Stimulated activated CD4-positive, alpha-beta T cell treated with anti-CD3 and anti-CD28 coated beads, Interleukin-12 subunit alpha, Interleukin-12 subunit beta, amount 100 ng/mL, for 48 hours (primary cell): ENCODE measurements at places on chromosomes 7 and 10.

DNA sequence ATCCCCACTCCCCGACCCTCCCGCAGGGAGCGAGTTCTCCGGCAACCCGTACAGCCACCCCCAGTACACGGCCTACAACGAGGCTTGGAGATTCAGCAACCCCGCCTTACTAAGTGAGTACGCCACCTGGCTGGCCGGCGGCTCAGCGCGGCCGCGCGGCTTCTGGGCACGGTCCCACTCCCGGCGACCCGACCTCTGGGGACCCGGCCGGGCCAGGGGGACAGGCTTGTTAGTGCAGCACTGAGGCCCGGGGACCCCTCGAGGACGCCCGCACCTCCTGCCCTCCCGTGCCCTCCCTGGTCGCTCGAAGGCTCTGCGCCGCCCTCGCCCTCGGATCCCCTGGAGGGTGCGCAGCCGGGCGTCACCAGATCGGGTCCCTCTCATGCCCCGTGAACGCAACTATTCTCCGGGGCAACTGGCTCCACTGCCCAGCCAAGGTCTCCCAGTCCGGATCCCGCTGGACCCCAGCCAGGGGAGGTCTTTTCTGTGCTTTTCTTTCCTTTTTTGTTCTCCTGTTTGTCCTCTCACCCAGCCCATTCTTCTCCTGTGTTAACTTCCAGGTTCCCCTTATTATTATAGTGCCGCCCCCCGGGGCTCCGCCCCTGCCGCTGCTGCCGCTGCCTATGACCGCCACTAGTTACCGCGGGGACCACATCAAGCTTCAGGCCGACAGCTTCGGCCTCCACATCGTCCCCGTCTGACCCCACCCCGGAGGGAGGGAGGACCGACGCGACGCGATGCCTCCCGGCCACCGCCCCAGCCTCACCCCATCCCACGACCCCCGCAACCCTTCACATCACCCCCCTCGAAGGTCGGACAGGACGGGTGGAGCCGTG, 81.8 kb downstream of the PAX2 start:
- DNase-seq = no peak

- DNase-seq = no peak
Measured at GRCh38 chr10:71021402-71021801, 133.0 kb upstream of the PCBD1 start.

DNA sequence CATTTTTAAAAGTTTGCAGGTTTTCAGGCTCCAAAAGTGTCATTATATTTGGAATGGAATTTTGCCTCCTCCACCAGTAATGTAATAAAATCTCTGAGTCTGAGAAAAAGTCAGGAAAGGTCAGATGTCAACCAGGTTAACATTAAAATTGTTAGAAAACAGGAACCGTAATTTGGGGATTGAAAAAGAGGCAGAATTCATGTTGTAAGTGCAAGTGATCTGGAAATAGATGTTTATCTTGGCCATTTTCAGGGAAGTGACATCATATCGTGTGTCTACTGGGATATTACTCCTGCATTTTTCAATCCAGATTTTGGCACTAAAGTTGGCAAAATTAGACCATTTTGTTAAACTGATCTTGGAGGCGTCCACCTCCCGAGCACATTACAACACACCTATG, 428.5 kb upstream of the MGMT start:
- DNase-seq = no peak

GRCh38 chr10:359093-359492, 223.8 kb downstream of the ZMYND11 start:
- no peak for DNase-seq

- no peak for DNase-seq
Measured at GRCh38 chr7:24718431-24718831, 38.8 kb downstream of the GSDME start.

DNA sequence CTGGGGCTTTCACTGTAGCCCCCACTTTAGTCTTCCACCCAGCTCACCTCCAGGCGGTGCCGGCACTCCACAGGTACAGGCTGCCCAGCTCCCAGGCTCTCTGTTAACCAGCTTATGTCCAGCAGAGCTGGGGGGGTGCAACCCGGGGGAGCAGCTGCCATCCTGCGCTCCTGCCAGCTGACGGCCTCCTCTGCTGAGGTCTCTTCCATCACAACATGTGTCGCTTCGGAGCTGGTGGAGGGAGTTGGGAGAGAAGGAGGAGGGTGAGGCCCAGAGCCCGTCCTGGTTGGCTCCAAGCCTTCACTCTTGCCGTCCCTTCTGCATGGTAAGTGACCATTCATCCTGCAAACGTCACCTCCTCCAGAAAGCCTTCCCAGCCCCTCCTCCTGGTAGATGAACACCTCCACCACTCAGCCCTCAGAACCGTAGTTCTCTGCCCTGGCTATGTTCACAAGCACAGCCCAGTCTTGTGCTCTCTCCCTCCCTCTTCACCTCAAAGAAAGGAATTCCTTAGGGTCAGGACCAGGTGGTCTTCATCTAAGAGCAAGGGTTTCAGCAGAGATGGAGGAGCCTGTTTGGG, 1.6 kb downstream of the POLM start:
- DNase-seq = no peak

- DNase-seq = no peak
Measured at GRCh38 chr10:30528429-30528786, 94.4 kb downstream of the MAP3K8 start.

DNA sequence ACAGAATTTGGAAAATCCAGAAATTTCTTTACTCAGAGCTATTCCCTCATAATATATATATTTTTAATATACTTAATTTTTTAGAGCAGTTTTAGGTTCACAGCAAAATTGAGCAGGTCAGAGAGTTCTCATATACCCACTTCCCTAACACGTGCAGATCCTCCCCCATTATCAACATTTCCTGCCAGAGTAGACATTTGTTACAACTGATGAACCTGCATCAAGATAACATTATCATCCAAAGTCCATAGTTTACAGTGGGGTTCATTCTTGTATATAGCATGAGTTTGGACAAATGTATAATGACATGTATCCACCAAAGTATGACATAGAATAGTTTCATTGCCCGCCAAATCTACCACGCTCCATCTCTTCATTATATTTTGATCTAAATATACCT, 170.0 kb downstream of the PTEN start:
- DNase-seq = no peak

DNA sequence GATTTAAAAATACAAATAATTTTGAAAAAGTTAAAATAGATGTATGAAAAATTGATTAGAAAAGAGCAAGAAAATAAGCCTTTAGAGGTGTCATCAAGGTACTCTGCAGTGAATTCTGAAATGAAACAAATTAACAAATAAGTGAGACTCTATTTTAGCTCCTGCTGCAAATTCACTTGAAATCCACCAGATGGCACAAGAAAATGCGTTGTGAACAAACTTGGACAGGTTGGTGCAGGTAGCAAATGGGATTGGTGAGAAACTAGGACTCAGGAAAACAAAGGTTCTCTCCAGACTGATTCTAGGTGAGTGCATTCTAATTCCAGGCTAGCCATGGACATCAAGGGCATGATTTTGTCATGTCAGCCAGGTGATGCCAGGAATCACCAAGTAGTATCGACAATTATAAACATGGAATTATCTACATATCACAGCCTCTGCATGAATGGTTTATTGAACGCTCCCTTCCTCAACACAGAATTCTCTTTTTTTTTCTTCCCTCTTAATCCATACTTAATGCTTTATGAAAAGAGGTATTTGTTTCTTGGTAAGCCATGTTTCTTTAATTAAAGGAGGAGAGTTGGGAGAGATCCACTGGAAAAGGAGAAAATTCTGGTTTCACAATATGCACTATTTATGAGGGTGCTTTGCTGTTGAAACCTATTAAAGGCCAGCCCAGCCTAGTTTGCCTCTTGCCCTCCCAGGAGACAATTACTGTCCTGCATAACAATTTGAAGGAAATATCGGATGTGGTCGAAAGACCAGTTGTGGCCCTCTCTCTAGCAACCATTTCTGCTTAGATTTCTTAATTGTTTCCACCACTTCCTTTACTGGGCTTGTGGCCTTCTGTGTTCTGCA, 118.1 kb downstream of the ZNF365 start:
- DNase-seq = peak; percentile 1

DNA sequence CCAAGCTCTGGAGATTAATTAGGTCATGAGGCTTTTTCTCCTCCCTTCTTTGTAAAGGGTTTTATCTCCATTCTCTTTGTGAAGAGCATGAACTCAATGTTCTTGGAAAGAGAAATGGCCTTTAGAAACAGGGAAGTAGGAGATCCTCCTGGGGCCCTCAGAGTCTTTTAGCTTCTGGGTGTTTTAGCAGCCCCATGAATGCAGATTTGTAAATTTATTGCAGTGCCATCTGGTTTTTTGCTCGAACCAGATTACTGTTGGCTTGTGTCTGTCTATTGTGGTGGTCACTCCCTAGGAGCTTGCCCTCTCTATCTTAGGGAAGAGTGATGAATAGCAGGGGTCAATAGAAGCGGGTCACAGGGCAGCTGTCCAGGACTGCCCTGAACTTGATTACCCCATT, 110.6 kb downstream of the BTRC start:
- no peak for DNase-seq

DNA sequence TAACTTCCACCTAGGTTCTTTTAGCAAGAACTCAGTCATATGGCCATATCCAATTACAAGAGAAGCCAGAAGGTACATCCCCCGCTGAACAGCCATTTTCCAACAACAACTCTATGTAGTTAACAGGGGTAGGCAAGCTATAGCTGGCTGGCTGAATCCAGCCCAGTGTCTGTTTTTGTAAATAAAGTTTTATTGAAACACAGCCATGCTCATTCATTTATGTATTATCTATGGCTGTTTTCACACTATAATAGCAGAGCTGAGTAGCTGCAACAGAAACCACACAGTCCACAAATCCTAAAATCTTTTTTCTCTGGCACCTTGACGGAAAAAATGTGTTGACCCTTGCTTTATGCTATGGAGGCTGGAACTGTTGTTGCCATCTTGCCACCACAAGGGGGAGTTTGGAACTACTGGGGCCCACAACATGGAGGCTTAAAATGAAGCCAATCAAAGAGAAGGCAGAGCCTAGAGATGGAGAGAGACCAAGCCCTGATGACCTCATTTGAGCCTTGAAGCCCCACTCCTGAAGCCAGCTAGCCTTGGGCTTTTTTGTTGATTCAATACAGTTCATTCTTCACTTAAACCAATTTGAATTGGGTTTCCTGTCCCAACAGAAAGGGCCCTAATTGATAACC, 33.3 kb upstream of the XPNPEP1 start:
- peak; percentile 20 for DNase-seq

DNA sequence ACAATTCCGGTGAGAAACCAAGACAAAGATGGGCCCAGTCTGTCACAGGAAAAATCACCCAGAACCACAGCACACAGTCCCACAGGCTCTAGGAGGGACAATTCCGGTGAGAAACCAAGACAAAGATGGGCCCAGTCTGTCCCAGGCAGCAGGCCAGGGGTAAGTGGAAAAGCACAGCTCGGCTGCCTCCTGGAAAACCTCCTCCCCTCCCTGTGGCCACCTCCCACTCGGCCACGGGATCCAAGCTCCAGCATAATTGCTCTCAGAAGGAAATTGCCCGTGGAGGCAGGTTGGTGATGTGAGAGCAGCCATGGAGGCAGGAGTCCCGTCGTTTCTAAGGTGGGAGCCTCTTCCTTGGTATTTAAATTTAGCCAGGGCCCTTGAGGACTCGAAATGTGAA, 95.7 kb downstream of the PLXNA4 start:
- no peak for DNase-seq
